Activated CD4-positive, alpha-beta T cell treated with anti-CD3 and anti-CD28 coated beads, Interleukin-2, amount 50 U/mL, for 4 hours (primary cell): ENCODE measurements at places on chromosomes 11 and 22.

DNA sequence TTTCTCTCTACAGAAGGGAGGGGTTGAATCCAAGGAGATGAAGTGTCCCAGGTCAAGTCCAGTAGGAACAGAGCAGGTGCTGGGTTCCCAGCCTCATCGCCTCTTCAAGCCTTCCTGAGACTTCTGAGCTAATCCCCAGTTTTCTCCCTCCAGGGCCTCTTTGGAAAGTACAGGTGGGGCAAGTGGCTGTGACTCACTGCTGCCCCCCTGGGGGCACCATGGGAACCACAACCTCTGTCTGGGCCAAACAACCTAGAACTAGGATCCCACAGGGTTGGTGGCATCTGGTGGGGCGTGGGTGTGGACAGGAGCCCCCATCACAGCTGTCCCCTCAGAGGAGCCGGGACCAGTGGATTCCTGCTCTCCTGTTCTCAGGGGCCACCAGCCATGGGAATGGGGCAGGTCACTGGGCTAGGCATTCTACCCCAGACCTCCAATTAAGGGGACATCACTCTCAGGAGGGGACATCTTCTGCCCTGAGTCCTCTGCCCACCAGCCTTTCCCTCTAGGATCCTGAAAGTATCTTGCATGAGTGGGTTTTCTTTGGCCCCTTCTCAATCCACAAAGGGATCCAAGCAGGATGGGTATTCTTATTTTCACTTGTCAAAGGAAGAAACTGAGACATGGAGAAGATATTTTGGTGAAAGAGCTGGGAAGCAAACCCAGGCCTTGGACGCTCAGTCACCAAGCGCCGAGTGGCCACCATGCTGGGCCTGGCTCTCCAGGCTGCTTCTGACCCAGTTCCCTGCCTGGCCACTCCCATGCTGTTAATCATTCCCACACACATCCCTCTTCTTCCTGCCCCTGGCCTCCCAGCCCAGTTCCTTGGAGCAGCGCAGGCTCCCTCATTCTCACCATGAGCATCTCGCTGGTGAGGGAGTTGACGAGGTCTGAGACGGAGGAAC, 23.8 kb downstream of the LRRC10B start:
- peak; percentile 25 for DNase-seq

GRCh38 chr11:77232242-77232641, 69.2 kb downstream of the GDPD4 start:
- DNase-seq = no peak

DNA sequence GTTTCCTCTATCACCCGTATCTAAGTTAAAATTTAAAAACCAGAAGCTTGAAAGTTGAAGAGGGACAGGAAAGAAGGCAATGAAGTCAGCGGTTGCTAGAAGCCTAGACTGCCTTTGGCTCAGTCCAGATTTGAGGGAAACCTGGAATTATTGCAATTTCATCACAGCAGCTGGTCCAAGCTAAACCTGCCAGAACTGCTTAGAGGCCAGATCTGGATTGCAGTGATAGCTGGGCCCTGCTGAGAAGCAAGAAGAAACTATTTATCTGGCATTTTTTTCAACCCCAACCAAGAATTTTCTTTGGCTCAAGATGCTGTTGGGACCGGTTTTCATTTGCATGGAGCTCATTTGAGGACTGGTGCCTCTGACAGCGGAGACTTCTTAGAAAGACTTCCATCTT, 121.5 kb upstream of the TEAD1 start:
- no peak for DNase-seq

- DNase-seq = no peak
These were observed 18.7 kb downstream of the TRIM44 start for GRCh38 chr11:35681163-35681767.

- DNase-seq = no peak
These were observed 807.2 kb downstream of the TBC1D22A start for GRCh38 chr22:47569389-47570299.

GRCh38 chr22:26127556-26127955, 41.7 kb upstream of the SEZ6L start:
- no peak for DNase-seq

- DNase-seq = no peak
These were observed 59.3 kb downstream of the EHF start for GRCh38 chr11:34680206-34680605.

- DNase-seq = peak; percentile 54
These were observed at the start of gene YPEL4 for GRCh38 chr11:57649826-57650738. TSS of gene YPEL4 (minus strand) at chr11:57649912. CDS start at chr11:57647107, 2,805 bp downstream.

GRCh38 chr11:35798423-35798822, 135.8 kb downstream of the TRIM44 start:
- no peak for DNase-seq

- no peak for DNase-seq
These were observed 66.8 kb downstream of the LARGE1 start for GRCh38 chr22:33853200-33854097.

DNA sequence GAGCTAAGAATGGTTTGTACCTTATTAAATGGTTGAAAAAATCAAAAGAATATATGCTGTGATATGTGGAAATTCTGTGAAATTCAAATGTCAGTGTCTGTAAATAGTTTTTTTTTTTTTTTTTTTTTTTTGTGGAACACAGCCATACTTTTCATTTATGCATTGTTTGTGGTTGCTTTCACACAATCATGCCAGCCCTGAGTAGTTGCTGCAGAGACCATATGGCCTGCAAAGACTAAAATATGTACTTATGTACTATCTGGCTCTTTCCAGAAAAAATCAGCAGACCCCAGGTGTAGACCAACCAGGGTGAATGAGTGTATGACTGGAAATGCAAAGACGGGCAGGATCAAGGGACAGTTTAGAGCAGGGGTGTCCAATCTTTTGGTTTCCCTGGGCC, 98.3 kb downstream of the PTPRJ start:
- DNase-seq = no peak

- DNase-seq = no peak
These were observed 541.4 kb downstream of the BRD1 start for GRCh38 chr22:49286181-49286760.

DNA sequence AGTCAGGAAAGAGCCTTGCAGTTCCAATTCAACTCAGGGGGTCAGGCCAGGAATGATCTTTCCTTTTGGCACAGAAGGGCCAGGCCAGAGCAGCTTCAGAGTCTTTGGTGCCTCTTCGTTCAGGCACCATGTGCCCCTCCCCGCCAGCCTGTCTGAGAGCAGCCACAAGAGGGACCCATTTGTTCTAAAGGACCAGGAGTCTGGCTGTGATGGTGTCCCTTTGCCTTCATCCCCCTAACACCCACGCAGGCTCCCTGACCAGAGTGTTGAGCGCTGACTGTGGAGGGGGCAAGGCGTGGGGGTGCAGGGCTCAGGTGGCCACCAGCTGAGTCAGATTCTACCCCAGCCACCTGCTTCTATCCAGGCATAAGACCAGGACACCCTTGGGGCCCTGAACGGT, 156.4 kb downstream of the TTC17 start:
- DNase-seq = no peak

DNA sequence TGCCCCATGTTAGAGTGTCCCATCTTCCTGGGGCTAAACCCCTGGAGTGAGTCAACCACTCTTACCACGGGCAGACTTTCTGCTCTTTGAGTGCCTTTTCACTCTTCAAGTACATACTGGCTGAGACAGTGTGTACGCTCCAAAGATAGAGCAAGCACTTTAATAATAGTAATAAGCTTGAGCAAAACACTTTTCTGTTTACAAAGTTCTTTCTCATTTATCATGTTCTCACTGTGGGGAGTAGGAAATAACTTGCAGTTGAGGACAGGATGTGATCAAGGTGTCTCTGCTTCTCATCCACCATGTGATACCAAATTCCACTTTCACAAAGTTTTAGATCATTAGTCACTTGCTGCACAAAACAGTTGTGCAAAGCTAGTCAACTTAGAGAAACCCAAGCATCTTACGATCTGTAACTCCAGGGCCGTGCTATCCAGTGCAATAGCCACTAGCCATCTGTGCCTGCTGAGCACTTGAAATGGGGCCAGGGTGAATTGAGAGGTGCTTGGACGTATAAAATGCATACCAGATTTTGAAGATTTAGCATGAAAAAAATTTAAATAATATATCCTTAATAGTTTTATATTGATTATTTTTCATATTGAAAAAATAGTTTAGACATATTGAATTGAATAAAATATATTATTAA, 135.3 kb downstream of the KIF18A start:
- no peak for DNase-seq

GRCh38 chr11:119167933-119168332, 592 bp upstream of the NLRX1 start:
- DNase-seq = no peak

- no peak for DNase-seq
These were observed 1.6 kb upstream of the MAP4K2 start for GRCh38 chr11:64804346-64805210.
